ENCODE measurements at places on chromosomes 4 and X.

DNA sequence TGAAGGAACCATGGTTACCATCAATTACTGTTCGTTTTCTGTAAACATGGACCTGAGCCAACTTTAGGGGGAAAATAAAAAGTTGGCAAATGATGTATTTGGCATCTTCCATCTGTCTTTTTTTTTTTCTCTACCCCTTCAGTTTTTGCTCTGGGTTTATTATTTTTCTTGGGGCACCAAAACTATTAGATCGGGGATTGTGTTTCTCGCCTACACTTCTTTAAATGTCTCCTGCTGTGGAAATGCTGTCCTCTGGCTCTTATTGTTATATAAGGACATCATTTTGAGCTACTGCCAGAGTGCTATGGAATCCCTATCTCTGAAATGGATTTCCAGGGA, 234.0 kb upstream of the SLIT2 start:
- DNase-seq: no peak

GRCh38 chr4:145795521-145795920, 115.6 kb downstream of the C4orf51 start:
- no peak for DNase-seq

DNA sequence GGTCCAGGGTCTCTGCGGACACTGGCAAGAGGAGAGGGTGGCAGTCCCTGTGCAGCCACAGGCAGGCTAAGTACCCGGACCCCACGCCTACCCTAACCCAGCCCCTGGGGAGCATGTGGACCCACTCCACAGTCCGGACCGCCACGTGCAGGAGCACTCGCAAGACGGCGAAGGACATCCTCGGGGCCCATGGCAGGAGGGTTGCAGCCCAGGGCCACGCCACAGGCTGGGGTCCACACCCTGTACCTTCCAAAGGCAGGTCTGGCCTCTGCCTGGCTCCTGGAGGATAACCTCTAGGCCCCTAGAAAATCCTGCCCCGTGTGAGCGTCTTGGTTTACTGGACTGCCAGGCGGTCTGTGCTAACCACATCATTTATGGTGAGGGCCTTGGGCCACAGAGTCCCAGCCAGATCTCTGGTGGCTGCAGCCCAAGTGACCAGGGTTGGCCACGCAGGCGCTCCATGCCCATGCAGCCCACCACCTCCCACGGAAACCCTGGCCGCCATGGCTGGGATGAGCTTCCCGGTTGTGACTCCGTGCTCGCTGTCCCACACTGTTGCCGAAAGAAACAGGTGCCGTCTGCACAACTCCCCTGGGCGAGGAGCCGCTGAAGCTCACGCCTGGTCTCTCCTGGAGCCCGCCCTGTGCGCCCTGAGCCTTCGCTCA, 10.0 kb downstream of the CCNQ start:
- no peak for DNase-seq

- DNase-seq: no peak
Observed at GRCh38 chrX:148904421-148905111, 404.1 kb downstream of the AFF2 start.

GRCh38 chrX:41688835-41689234, at the start of gene GPR34:
Gene GPR34, plus strand, starts transcription at chrX:41688973. Its CDS starts 6,661 bp downstream, at chrX:41695634.
- no peak for DNase-seq

GRCh38 chr4:108635070-108635655, 14.8 kb downstream of the RPL34 start:
- no peak for DNase-seq

DNA sequence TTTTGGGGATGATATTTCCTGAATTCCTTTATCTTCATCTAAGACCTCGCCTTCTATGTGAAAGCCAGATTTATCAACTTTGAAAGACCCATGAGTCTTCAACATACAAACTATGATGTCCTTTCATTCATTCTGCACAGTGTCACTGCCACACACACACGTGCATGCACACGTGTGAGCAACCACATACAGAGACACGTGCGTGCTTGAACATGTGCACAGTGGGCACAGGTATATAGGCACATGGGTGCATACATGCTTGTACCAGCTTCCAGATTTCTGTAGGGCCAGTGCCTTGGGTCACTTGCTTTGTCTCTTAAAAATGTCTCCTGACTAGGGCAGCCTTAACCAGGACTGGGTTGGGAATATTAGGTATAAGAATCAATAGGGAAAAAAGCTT, 49.1 kb upstream of the RBPJ start:
- DNase-seq: no peak

- no peak for DNase-seq
Observed at GRCh38 chr4:151561551-151562256, 152.7 kb downstream of the FHIP1A start.

- DNase-seq: no peak
Observed at GRCh38 chrX:136336623-136337022, 35.9 kb downstream of the ADGRG4 start.

GRCh38 chr4:185344743-185345538, 50.8 kb downstream of the LRP2BP start:
- no peak for DNase-seq
